MV-4-11 (cell line): ENCODE measurements at places on chromosomes 7 and 10.

DNA sequence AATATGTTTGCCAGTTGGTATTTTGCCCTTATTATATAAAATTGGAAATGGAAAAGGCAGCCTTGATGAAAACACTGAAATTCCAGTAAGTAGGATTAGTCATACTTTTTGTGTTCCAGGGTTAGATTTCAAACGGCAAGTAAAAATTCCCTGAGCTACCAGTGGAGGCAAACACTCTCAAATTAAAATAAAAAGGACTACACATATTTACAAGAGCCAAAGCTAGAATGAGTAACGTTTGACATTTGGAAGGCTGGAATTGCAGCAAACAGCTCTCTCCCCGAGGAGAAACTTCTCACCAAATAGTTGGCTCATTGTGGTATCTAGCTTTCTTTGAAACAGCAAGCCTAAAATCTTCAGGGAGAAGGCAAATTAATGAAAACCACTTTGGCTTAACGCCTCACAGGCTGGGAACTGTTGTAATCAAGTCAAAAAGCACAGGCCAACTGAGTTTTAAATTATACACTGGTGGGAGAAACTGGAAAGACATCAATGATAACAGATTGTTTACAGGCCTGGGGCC is 288.4 kb downstream of the SNX13 start:
- DNase-seq = no peak

DNA sequence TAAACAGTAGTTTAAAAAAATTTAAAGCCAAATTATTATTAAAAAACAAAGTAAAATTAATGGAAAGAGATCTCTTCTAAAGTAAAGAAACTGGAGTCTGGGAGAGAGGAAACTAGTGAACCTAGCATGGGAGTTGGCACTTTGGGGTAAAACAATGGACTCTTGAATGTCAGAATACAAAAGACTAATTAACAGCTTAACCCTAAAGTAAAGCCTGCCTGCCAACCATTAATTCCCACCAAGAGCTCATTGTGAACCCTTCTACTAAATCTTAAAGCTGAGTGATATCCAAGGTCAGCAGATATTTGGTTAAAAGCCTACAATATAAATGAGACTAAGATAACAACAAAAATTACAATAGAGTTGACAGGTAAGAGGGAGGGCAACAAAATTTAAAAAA is 36.5 kb downstream of the KMT2C start:
- DNase-seq = no peak

GRCh38 chr7:130293521-130293920 is 560 bp downstream of the CPA4 start:
- peak; percentile 67 for DNase-seq

DNA sequence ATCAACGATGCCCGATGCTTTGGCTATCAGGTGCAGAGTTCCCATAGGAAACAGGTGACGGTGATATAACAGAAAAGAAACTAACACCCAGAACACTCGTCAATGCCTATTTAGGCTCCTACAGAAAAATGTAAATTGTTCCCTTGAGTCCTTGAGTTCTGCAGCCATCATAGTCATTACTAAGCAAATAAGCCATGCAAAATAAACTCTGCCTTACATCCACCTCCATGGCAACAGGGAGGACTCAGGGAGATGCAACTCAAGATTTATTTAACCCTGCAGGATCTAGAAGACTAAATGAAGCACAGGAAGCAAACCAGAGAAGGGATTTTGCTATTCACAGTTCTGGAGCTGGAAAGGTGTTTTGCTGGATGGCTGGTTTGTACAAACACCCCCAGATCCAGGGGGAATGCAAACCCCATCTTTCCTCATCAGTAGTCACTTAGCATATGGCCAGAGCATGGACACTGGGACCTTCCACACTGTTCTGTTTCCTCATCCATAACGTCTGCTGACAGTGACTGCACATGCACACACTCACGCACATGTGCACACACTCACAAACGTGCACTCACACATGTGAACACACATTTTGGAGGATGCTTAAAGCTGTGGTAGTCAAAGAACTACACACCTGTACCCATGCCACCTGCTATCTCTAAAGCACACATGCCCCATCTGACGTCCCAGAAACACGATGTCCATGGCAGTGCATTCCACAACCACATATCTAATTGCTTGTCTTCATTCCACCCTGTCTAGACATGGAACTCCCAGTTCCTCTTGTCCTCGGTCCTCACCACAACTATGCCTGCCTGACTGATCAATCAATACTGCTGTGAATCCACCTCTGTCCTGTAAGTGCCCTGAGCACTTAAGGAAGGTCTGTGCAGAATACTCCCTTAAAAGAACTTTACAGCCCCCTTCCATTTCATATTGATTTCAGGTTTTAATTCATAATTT is 178.2 kb downstream of the COBL start:
- no peak for DNase-seq

- DNase-seq = no peak
Observed at GRCh38 chr10:103923502-103923901, 5.5 kb upstream of the STN1 start.

- DNase-seq = peak; percentile 94
Observed at GRCh38 chr7:32490127-32490796, at the start of gene LSM5. TSS of gene LSM5 (minus strand) at chr7:32490380. CDS start at chr7:32490365, 15 bp downstream.

GRCh38 chr7:150955519-150956394 is 22.4 kb downstream of the KCNH2 start:
- no peak for DNase-seq

GRCh38 chr10:108411206-108411605 is 1246.7 kb upstream of the SORCS1 start:
- peak; percentile 85 for DNase-seq

DNA sequence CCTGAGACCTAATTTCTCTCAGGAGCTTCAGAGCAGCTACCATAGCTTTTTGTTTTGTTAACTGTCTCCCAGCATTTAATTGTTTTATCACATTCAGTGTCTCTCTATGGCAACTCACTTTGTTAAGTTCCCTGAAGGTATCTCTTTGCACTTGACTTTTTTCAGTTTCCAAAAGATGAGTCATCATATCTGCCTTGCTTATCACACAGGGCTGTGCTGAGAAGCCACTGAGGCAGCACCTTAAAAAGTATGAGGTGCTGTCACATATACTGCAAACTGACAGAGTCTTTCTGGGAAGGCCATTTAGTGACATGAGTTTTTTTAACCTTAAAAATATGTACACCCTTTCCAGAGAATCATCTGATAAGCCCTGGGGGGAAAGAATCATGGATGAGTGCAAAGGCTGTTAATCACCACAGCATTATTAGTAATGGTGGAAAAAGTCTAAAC is 56.8 kb downstream of the PPP1R3C start:
- no peak for DNase-seq

GRCh38 chr10:104255311-104255981 is 754 bp downstream of the GSTO1 start:
- DNase-seq = peak; percentile 79

- no peak for DNase-seq
Observed at GRCh38 chr10:129961157-129961701, 2.8 kb downstream of the EBF3 start.

DNA sequence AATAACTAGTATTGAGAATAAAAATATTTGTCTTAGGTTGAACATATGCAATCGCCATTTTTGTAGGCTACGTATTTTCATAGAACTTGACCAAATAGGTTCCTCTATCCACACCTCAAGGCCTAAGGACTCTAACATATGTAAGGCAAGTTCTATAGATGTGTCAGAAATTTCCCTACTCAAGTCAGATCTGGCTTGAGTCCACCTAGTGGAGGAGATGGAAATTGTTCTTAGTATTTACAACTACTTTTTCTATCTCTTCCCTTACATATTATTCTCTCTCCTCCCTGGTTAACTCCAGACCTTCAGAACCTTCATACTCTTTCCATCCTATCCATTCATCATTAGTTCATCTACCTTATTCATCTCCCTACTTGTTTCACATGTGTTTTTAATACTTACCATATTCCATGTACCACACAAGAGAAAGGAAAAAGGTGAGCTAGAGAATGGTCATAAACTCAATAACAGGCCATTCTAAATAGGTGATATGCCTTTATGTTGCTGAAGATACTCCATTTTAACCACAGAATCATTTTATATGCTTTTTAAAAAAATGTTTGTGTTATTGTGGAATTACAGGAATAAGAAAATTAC is 174.5 kb upstream of the HDAC9 start:
- peak; percentile 50 for DNase-seq

GRCh38 chr7:47510192-47510591 is 71.7 kb downstream of the TNS3 start:
- DNase-seq = no peak

- DNase-seq = no peak
Observed at GRCh38 chr10:104804880-104805279, 163.8 kb downstream of the SORCS3 start.

GRCh38 chr7:91165006-91165845 is 99.0 kb upstream of the FZD1 start:
- peak; percentile 77 for DNase-seq

DNA sequence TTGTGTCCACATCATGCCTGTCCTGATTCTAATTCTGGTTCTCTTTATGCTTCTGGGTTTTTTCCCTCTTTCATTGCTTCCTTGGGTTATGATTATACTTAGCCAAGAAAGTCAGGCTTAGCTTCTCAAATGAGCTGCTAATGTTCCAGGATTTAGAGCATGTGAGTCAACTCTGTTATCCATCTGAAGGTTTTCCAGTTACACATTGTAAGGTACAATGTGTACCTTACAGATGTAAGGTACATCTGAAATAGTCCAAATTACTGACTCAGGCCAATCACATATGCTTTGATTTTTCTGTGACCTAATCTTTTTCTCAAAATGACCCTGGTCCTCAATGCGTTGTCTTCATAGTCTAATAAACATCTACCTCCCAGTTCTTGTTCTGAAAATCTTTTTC is 13.3 kb upstream of the MIOS start:
- no peak for DNase-seq

- no peak for DNase-seq
Observed at GRCh38 chr7:39421251-39421650, 145.0 kb upstream of the YAE1 start.

DNA sequence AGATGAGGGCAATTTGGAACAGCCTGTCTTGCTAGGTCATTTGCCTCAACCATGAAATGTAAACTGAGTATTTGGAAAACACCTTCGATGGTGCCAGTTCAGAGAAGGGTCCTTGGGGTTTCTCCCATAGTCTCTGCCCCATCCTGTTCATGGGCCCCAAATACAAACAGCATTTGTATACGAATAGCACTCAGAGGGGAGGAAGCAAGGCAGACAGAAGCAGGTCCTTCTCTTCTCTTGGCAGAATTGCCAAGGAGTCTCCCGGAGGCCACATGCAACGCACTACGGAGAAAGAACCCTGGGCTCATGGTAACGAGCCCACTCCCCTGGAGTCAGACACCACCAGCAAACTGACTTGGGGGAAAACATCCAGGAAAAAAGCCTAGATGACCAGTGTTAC is 162.1 kb downstream of the RAB11FIP2 start:
- no peak for DNase-seq

DNA sequence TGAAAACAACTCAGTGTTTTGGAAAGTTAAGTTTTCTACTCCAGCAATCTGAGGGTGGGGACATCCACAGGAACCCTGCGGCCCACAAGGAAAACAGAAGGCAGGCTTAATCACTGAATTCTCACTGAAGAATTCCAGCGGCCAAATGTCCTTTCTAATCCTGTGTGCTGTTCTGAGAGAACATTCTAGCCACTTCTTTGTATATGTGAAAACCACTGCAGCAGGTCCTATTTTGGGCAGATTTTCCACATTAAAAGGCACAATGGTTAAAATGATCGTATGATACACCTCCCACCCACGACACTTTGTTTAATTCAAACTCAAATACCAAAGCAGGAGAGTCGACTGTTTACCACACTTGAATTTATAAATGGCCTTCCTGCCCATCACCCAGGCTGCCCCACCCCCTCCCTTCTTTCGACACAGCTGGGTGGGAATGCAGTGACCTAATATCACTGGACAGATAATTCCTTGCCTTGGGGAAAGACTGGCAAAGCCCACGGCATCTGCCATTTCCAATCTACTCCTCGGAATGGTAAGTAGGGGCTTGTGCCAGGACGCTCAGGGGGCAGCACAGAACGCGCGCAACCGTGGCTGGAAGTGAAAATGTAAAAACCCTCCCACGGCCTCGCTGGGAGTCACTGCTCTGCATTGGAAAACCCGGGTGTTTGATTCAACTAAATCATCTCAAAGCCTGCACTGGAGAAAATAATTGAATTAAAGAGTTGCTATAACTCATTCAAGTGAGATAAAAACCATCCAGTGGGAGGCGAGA is 67.0 kb downstream of the CTBP2 start:
- no peak for DNase-seq

DNA sequence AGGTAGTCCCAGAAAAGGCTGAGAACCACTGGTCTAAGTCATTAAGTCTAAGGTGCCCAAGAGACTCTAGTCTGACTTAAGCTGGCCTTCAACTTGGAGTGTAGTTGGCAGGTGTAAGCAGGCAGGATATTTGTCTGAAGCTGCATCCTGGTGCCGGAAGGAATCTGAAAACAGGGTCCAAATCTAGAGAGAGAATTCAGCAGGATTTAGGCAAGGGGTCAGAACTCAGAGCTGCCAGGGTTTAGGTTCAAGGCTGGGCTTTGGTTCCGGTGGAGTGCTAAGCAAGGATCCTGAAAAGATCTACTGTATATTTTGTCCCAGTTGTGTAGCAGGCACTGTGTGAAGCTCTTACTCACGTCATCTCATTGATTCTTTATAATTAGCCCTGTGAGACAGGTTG is 16.5 kb upstream of the SEPTIN7 start:
- DNase-seq = no peak

DNA sequence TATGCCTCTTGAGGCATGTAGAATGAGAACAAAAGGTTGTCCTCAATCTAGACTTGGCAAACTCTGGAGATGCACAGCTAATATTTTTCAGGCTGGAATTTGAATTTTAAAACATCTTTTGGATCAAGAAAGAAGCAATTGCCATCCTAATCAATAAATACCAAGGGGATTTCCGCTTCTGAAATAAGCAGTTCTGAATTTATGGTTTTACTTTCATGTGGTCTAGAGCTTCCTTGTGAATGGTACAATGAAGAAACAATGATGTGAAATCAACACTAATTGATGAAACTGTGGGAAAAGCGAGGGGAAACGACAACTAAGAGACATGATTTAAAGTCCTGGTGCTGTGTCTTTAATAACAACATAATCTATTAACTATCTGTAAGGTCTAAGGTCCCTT is 1202.7 kb downstream of the SORCS3 start:
- no peak for DNase-seq

GRCh38 chr7:157538321-157538720 is 201.5 kb downstream of the DNAJB6 start:
- no peak for DNase-seq

- DNase-seq = peak; percentile 80
Observed at GRCh38 chr7:151727579-151728285, 149.2 kb downstream of the PRKAG2 start.

DNA sequence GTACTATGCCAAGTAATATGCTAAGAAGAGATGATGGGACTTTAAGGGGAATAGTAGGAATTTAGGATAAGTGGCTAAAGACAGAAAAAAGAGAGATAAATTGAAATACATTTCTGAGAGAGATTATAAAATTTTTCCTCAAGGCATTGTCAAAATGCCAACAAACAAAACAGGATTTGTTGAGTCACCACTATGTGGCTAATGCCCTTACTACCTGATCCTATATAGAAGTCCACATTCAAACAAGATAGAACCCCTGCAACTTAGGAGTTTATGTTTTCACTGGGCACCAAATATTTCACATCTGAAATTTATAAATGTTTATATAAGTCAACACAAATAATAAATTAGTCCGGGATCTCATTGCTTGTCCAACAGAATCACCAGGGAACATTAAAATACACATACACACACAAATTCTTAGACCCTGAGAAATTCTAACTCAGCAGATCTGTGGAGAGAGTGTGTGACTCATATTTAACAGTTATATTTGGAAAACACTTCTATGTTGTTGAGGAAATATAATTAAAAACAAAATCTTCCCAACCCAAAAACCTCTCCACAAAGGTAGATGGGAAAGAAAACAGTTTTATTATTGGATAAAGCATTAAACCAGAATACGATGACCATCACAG is 154.3 kb downstream of the PPP1R3A start:
- no peak for DNase-seq
